ENCODE measurements at places on chromosomes 5 and 9.

DNA sequence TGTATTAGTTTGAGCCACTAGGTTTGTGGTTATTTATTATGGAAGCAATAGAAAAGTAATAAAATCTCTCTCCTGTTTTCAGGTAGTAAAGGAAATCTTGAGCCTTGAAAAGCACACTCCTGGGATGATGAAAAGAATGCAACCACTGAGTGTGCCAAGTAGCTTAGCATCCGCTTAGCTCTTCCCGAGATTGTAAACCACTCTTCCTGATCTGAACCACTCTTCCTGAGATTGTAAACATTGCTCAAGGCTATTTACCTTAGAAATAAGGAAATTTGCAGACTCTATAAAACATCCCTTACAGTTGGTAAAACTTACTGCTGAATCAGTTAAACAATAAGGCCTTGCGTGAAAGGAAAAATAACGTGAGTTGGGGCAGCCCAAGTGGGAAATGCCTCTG, 17.4 kb upstream of the IL33 start:
- no peak for DNase-seq

DNA sequence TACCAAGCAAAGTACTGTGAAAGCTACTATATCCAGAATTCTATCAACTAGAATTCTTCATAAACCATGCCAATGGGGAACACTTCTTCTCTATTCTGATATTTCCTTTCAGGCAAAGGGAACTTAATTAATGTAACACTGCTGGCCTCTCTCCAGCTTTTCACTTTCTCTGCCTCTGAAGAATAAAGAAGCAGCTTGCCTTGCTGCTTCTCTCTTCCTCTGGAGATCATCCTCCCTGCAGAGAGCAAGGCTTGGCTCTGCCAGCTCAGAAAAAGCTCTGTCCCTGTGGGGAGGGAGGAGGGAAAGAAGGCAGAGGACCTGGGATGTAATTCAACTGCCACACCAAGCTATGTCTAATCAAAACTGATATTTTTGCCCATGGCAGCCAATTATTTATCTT, 6.5 kb downstream of the CTNND2 start:
- DNase-seq, result no peak

GRCh38 chr5:79791843-79792242, 102.2 kb downstream of the CMYA5 start:
- peak; percentile 14 for DNase-seq

- DNase-seq, result no peak
These were observed 26.4 kb upstream of the ARHGAP26 start for GRCh38 chr5:142743592-142744441.

DNA sequence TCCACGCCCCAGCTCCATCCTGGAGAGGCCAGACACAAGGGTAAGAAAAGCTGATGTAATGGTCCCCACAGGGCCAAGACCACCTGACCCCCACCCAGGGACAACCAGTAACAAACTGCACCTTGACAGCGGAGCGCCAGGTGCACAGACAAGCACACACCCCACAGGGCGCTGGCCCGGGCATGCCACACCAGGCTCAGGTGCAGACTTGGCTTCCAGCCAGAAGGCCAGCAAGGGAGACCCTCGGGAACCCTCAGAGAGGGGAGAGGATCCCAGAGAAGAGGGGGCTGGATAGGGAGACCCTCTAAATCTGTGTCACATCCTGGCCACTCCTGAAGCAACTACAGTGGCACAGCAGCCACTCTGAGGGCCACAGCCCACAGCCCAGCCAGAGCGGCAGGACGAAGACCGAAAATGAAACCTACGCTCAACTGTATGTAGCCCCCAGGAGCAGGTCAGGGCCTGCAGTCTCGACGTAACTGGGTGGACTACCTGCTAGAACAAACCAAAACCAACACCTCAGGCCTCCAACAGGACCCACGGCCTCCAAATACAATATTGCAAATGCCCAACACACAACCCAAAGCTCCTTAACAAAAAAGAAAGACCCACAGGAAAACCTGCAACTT, 18.5 kb downstream of the CAMSAP1 start:
- DNase-seq, result no peak

GRCh38 chr5:170757182-170757601, 26.3 kb upstream of the GABRP start:
- peak; percentile 92 for DNase-seq

- DNase-seq, result peak; percentile 36
These were observed 57.0 kb downstream of the COL15A1 start for GRCh38 chr9:99000476-99001395.

- DNase-seq, result peak; percentile 27
These were observed 17.0 kb downstream of the CAMK2A start for GRCh38 chr5:150272531-150272930.

GRCh38 chr9:115373710-115374045, 255.7 kb upstream of the TNC start:
- no peak for DNase-seq

DNA sequence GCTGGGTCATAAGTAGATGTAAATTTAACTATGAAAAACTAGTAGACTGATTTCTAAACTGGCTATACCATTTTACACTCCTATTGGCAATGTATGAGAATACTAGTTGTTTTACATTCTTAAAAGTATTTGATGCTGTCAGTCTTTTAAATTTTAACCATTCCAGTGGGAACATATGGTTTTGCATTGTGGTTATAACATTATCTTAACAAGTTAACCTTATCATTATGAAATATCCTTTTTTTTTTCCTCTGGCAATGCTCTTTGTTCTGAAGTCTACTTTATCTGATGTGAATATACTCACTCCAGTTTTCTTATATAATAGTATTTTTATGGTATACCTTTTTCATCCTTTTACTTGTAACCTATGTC, 548.9 kb upstream of the CLINT1 start:
- DNase-seq, result no peak

DNA sequence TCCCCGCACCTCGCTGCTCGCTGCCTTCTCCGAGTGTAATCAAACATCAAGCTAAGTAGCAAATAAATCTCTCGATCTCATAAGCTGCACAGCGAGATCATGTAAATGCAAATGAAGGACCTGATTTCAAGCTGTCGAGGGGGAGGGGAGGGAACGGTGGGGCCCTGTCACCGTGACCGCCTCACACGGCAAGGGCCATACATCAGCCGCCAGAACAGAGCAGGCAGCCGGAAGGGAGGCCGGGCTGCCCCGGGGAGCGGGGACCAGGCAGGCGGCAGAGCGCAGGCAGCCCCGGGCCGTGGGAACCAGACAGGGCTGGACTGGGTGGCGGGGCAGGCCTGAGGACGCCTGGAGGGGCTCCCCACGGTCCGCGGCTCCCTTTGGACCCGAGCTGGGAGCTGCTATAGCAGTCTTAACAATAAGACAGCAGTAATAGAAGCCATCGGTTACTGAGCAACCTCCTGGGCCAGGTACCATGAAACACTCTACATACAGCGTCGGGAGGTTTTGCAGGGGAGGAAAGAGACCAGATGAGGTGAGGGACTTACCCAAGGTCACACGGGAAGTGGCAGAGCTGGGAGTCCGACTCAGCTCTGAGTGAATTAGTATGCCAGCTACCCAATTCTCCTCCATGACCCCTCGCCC, 76.8 kb downstream of the CFAP77 start:
- no peak for DNase-seq

- no peak for DNase-seq
These were observed 345.0 kb downstream of the CWC27 start for GRCh38 chr5:65113771-65114170.
